ENCODE measurements at places on chromosomes 4 and X.

DNA sequence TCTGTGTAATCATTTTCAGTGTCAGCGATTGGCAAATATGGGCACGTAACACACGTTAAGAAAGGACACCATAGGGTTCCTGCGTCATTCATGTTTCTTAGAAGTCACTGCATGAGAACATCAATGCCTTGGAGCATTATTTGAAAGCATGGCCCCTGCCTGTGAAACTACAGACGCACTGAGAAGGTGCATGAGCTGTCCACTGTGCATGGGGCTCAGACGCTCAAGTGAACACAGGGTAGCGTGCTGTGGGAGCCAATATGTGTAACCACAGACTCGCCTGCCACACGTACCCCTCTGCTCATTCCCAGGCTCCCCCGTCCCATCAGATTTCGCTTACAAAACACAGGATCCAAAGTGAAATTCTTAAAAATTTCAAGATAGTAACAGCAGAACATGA lies 6.5 kb downstream of the PPP2R2C start:
- no peak for DNase-seq

DNA sequence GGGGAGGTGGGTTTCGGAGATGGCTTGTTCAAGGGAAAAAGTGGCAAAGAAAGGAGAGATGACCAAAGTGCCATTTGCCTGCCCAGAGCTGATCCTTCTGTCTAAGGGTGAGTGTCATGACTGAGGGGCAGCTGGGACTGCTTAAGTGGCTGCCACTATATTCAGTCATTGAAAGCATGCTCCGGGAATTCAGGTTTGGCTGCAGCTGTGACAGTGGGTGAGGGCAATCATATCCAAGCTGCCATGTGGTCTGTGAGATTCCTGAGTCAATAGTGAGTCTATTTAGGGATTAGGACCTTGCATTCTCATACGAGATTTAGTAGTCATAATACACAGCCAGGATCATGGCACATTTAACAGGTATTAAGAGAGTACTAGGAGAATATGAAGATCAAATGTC lies 138.8 kb upstream of the BANK1 start:
- DNase-seq, result no peak

GRCh38 chrX:41708486-41708885 lies 15.5 kb upstream of the GPR82 start:
- DNase-seq, result no peak

- no peak for DNase-seq
Observed at GRCh38 chr4:164876700-164877324, at the start of gene APELA. Gene APELA (plus strand): TSS chr4:164877178. CDS start chr4:164877332, 154 bp downstream.

GRCh38 chr4:121189326-121190215 lies 25.4 kb upstream of the TNIP3 start:
- DNase-seq, result no peak

DNA sequence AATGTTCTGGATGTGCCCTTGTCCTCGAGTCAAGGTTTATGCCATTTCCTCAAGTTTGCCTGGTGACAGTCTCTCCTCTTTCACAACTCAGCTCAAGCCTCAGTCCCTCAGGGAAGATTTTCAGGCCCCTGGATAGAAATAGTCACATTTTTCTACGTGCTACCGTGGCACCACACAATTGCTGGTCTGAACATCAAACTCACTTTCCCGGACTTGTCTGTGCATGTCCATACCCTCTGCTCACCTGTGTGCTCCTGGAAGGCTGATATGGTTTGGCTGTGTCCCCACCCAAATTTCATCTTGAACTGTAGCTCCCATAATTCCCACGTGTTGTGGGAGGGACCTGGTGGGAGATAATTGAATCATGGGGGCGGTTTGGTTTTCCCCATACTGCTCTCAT lies 129.7 kb downstream of the HS3ST1 start:
- DNase-seq, result no peak

GRCh38 chrX:45472968-45473367 lies 272.3 kb upstream of the DIPK2B start:
- no peak for DNase-seq

DNA sequence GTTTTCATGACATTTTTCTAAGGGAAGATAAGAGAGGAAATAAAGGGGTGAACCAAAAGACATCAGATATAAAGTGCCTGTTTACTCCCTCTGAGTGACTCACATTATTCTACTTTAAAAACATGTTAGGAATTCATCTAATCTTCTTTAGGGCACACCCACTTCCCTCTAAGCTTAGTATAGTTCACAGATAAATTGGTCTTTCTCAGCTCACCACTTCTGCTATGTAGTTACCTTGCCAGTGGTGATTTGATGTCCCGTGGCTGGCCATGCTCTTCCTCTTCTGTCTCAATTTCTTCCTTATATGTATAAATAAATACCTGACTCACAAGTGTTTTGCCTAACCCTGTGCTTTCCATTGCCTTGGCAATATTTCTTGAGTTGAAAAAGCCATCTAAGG lies 96.8 kb downstream of the PDLIM5 start:
- no peak for DNase-seq

- no peak for DNase-seq
Observed at GRCh38 chr4:55524844-55525571, 21.7 kb downstream of the CLOCK start.

DNA sequence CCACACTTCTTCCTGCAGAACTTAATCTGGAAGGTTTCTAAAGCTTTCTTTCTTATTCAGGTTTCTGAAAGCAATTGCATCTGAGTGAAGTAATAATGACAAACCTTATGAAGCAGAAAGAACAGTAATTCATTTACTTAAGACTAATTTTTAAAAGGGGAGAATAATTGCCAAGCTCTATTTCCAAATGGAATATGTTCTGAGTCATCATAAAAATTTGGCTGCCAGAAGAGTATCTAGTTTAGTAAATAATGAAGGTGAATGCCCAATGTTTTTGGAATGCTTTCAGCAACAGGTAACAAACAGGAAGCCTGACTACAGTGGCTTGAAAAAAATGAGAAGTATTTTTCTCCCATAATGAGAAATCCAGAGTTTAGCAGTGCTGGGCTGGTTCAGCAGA lies 227.3 kb upstream of the TET2 start:
- no peak for DNase-seq

DNA sequence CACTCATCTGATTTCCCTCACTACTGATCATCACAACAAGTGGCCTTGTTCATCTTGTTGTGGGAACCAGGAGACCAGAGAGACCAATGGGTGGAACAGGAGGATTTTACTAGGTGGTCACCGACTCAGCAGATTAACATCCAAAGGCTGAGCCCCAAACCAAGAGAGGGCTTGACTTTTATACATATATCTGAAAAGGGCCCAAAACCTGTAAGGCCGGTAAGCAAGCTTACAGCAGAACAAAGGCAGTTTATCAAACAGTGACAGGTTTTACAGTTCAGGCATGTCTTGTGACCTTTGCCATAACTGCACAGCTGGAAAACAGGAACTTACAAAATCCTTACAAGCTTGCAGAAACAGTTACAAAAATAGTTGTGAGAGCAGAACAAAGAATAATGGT lies 195.9 kb downstream of the OR13H1 start:
- no peak for DNase-seq

DNA sequence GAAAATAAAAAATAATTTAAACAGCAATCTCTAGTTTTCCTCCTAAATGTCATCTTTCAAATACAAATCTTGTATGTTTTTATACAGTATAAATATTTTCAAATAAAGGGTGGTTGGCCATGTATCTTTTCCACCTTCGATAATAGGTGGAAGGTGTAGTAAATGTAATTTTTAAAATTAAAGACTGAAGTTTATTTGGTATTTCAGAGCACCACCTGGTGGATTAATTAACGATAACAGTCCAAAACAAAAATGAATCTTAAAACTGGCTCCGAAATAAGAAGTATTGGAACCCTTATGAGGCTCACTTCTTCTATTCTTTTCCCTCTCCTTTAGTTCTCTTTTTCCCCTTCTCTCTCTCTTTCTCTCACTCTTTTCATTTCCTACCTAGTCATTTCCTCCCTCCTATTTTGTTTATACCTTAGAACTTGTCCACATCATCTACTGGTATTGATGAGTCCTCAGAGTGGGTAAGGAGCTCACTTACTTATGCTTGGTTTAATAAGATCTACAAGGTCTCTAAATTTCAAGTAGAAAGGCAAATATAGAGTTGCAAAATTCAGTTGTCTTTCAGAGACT lies 82.9 kb upstream of the EXOC1L start:
- no peak for DNase-seq

- DNase-seq, result no peak
Observed at GRCh38 chr4:7648544-7649395, 214.0 kb upstream of the PSAPL1 start.

DNA sequence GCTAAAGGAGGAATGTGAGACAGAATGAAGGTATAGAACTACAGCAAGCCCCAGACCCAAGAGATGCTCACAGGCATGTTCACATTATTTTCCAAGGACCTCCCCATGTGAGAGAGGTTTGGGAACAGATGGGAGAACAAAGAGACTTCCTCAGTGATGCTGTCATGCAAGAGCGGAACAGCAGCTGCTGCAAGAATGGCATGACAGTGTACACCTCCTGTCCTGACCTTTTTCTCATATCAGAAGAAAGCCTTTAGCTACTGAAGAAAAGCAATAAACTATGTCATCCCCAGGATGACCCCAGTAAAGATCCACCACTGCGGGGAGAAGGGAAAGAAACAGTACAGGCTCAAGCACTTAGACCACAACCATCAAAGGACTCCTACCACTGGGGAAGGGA lies 7.2 kb downstream of the PRDM5 start:
- no peak for DNase-seq
